ENCODE measurements at places on chromosomes 16 and 17. TPM values are rescaled to one million over a fixed set of nuclear protein-coding genes. Genes with fewer than 3 reads are reported as not detected.

DNA sequence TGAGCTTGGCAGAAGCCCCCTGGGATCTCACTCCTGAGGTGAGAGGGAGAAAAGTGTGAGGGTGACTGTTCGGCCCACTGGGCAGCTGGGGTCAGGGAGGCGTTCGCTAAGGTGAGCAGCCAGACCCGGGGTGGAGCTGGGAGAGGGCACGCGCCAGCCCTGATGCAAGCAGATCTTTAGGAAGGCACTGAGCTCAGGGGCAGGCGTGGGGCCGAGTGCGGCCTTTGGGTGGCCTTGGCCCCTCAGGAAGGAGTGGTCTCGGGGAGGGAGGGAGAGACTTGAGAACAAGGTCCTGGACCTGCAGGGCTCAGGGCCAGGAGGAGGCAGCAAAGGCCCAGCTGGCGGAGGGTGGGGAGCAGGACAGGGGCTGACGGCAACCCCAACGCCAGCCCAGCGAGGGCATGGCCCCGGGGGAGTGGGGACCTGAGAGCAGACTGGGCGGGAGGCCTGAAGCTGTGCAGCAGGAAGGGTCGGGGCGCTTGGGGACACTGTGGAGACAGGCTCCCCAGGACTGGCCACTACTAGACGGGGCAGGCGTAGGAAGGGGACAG is 14.5 kb upstream of the WDR45B start:
- no peak overlapping the region for H3K4me3 ChIP-seq
- no peak overlapping the region for H3K27ac ChIP-seq
- DNase-seq = no peak
- H3K27me3 ChIP-seq = no peaks in the 10 kb centered on the region
- H3K36me3 ChIP-seq = no peaks in the 10 kb centered on the region
- H3K4me1 ChIP-seq = no peaks in the 10 kb centered on the region

GRCh38 chr16:425740-426114 is 278 bp downstream of the RAB11FIP3 start:
- peaks cover 31% of the 10 kb centered on the region for H3K4me1 ChIP-seq
- H3K27ac ChIP-seq = no peak overlapping the region
- no peak for DNase-seq
- H3K4me3 ChIP-seq = peak overlapping the region; percentile 69
- H3K27me3 ChIP-seq = peaks cover 24% of the 10 kb centered on the region

GRCh38 chr17:4172356-4172755 is 29.4 kb downstream of the CYB5D2 start:
- no peak overlapping the region for H3K27ac ChIP-seq
- H3K4me3 ChIP-seq = no peak overlapping the region
- H3K4me1 ChIP-seq = peaks cover 8% of the 10 kb centered on the region
- DNase-seq = no peak
- peaks cover 94% of the 10 kb centered on the region for H3K36me3 ChIP-seq
- no peaks in the 10 kb centered on the region for H3K27me3 ChIP-seq

GRCh38 chr17:44093231-44093900 is 22.8 kb downstream of the G6PC3 start:
- peaks cover 37% of the 10 kb centered on the region for H3K36me3 ChIP-seq
- H3K27ac ChIP-seq = no peak overlapping the region
- peaks cover 34% of the 10 kb centered on the region for H3K4me1 ChIP-seq
- H3K4me3 ChIP-seq = no peak overlapping the region
- no peaks in the 10 kb centered on the region for H3K27me3 ChIP-seq

GRCh38 chr16:52558448-52558847 is 11.5 kb upstream of the TOX3 start:
- H3K36me3 ChIP-seq = no peaks in the 10 kb centered on the region
- H3K4me1 ChIP-seq = no peaks in the 10 kb centered on the region
- no peak overlapping the region for H3K27ac ChIP-seq
- DNase-seq = no peak
- H3K27me3 ChIP-seq = no peaks in the 10 kb centered on the region
- H3K4me3 ChIP-seq = no peak overlapping the region

DNA sequence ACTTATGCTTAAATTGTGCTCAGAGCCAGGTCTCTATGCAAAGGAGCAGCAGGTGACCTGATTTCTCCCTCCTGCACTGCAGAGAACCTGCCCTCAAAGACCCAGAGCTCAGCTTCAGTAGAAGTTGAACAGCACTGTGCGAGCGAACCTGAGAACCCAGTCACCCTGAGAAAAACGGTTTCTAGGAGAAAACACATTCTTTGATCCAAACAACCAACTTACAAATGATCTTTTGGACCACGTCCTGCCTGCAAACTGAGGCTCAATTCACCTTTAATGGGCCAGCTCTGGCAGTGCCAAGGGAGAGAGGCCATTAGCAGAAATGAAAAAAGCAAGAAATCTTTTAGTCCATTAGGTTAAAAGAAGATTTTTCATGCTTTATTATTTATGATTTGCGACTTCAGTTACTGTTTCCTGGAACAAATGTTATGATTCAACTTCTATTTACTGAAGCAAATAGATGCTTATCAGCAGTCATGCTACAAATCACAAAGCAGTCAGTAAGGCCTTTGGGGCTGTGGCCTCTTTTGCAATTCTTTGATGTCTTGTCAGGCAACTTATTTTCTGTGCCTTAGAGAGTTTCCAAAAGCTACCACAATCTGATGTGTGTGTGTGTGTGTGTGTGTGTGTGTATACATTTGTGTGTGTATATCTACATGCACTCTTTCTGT is 65.7 kb upstream of the LRRC37A3 start:
- H3K4me1 ChIP-seq = peaks cover 34% of the 10 kb centered on the region
- no peaks in the 10 kb centered on the region for H3K36me3 ChIP-seq
- peak overlapping the region; percentile 98 for H3K27ac ChIP-seq
- H3K4me3 ChIP-seq = no peak overlapping the region

DNA sequence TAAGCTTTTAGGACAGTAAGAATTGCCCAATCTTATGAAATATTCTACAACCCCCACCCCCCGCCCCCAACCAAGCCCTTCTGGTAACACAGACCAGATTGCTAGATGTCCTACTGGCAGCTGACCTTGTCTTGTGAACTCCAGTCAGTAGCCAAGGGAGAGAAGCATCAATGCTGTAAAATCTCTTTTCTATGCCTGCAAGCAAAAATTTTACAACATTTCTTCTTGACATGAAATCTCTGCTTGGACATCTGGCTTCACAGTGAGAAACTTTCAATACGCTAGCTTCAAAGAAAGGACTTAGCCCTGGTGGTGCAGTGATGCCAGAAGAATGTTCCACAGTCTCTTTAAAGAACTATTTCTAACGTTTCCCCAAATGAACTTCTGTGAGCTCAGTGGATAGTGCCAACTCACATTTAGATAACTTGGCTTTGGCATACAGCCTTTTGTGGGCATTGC is 169.3 kb upstream of the AXIN2 start:
- H3K27me3 ChIP-seq = no peaks in the 10 kb centered on the region
- no peaks in the 10 kb centered on the region for H3K4me1 ChIP-seq
- no peak for DNase-seq
- H3K4me3 ChIP-seq = no peak overlapping the region

DNA sequence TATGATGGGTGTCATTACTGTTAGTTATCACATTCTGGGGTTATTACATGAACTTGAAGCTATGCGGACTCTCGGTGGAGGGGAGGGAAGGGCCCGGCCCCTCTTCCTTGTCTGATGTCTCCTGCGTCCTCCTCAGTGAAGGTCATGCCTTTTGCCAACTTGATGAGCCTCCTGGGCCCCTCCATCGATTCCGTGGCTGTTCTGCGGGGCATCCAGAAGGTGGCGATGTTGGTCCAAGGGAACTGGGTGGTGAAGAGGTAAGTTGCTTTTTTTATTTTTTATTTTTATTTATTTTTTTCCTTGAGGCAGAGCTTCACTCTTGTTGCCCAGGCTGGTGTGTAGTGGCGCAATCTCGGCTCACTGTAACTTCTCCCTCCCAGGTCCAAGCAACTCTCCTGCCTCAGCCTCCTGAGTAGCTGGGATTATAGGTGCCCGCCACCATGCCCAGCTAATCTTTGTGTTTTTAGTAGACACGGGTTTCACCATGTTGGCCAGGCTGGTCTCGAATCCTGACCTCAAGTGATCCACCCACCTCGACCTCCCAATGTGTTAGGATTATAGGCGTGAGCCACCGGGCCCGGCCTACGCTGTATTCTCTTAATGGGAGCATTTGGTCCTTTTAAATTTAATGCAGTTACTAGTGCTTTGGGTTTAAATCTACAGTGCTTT is 21.6 kb downstream of the POLR3E start:
- peak; percentile 23 for DNase-seq
- H3K4me1 ChIP-seq = no peaks in the 10 kb centered on the region
- H3K36me3 ChIP-seq = peaks cover 97% of the 10 kb centered on the region

GRCh38 chr17:55661256-55661758 is 61.4 kb downstream of the TMEM100 start:
- peaks cover 32% of the 10 kb centered on the region for H3K4me1 ChIP-seq
- H3K27ac ChIP-seq = no peak overlapping the region
- no peak for DNase-seq
- H3K36me3 ChIP-seq = no peaks in the 10 kb centered on the region
- H3K4me3 ChIP-seq = no peak overlapping the region

DNA sequence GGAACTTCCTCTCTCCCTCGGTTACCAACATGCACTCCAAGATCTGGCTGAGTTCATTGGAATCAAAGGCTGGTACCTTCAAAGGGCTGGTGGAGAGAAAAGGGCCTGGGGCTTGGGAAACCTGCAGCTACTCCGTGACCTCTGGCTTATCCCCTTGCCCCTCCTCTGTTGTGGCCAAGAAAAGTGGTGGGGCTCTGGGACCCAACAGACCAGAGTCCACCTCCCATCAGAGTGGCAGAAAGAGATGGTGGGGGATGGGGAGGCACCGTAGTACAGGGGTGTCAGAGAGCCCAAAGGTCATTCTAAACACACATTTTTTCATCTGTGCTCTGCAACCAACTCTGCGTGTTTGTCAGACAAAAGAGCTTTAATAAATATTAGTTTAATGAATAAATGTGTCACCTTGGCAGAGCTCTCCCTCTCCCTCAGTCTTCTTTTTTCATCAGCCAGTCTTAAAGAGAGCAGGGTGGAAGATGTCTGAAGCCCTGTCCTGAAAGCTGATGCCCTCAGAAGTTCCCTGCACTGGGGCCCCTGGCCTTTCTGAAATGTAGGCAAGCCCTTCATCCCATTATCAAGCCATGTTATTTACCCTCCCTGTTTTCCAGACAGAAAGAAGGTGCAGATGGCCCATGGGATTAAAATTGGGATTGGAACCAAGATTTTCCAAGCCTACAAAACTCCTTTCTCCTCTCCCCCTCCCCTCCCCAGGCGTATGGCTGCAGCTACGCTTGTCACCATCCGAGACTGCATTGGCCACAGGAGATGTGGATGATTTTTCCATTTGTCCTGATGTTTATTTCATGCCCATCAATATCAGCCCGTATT is 227.3 kb downstream of the CCDC182 start:
- no peak overlapping the region for H3K4me3 ChIP-seq
- DNase-seq = no peak
- no peaks in the 10 kb centered on the region for H3K4me1 ChIP-seq
- H3K36me3 ChIP-seq = no peaks in the 10 kb centered on the region

DNA sequence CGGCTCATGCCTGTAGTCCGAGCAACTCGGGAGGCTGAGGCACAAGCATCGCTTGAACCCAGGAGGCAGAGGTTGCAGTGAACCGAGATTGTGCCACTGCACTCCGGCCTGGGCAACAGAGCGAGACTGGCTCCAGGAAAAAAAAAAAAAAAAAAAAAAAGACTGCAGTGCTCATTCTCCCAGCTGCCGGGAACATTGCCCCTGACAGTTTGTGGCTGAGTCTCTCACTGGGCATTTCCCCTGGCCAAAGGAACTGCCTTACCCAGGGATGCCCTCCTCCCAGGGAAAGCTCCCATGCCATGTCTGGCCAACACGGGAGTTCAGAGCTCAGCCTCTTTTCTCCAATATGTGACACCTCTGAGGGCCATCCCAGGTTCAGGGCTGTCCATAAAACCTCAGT is 21.3 kb upstream of the USP10 start:
- no peaks in the 10 kb centered on the region for H3K27me3 ChIP-seq
- peaks cover 17% of the 10 kb centered on the region for H3K4me1 ChIP-seq
- DNase-seq = no peak
- no peaks in the 10 kb centered on the region for H3K36me3 ChIP-seq
- no peak overlapping the region for H3K27ac ChIP-seq
- no peak overlapping the region for H3K4me3 ChIP-seq

GRCh38 chr16:4733211-4733742 is 794 bp downstream of the ANKS3 start:
- peaks cover 28% of the 10 kb centered on the region for H3K36me3 ChIP-seq
- H3K27ac ChIP-seq = peak overlapping the region; percentile 50
- H3K4me3 ChIP-seq = peak overlapping the region; percentile 89
- no peak for DNase-seq

DNA sequence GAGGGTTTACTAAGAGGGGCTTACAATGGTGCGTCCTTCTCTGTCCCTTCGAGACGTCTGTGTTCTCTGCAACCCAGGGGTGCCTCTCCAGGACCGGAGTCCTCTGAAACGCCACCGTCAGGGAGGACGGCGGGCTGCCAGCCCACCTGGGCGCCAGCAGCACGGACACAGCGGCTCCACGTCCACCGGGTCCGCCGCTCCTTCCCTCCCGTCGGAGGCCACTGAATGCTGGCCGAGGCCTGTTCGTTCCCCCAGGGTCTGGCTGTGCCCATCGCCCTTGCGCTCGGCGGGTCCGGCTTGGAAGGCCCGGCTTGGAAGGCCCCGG is 403 bp downstream of the TEPSIN start:
- peaks cover 33% of the 10 kb centered on the region for H3K36me3 ChIP-seq
- peaks cover 36% of the 10 kb centered on the region for H3K4me1 ChIP-seq
- peak overlapping the region; percentile 82 for H3K27ac ChIP-seq
- peak overlapping the region; percentile 99 for H3K4me3 ChIP-seq

DNA sequence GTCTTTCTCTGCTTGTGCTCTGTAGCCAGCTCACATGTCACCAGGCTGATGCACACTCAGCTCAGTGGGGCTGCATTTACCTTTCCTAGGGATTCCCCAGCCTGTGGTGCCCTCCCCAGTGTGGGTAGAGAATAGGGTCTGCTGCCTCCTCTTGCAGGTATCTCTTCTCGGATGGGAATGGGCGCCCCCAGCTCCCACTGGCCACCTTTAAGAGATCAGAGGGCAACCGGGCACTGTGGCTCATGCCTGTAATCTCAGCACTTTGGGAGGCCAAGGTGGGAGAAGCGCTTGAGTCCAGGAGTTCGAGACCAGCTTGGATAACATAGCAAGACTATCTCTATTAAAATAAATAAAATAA is 3.3 kb downstream of the XYLT2 start:
- no peak overlapping the region for H3K27ac ChIP-seq
- H3K36me3 ChIP-seq = peaks cover 5% of the 10 kb centered on the region
- no peak overlapping the region for H3K4me3 ChIP-seq
- DNase-seq = no peak

- DNase-seq = no peak
- no peaks in the 10 kb centered on the region for H3K27me3 ChIP-seq
- no peak overlapping the region for H3K4me3 ChIP-seq
- peaks cover 54% of the 10 kb centered on the region for H3K36me3 ChIP-seq
Observed at GRCh38 chr16:3470723-3471122, 24.6 kb downstream of the C16orf90 start.

GRCh38 chr16:10609402-10609774 is 29.0 kb upstream of the EMP2 start:
- peaks cover 10% of the 10 kb centered on the region for H3K4me1 ChIP-seq
- no peak for DNase-seq
- no peaks in the 10 kb centered on the region for H3K36me3 ChIP-seq
- no peak overlapping the region for H3K4me3 ChIP-seq

- DNase-seq = no peak
- H3K27me3 ChIP-seq = no peaks in the 10 kb centered on the region
- no peak overlapping the region for H3K4me3 ChIP-seq
Observed at GRCh38 chr16:82340531-82340930, 170.5 kb upstream of the MPHOSPH6 start.

The BAIAP3 gene
- 0.51 TPM for polyA plus RNA-seq

The RNF151 gene
- not detected for polyA plus RNA-seq

The KLHL10 gene
- polyA plus RNA-seq = not detected

The NPIPA2 gene
- polyA plus RNA-seq = not detected

The CACNG5 gene
- not detected for polyA plus RNA-seq

The CARD14 gene
- 0.16 TPM for polyA plus RNA-seq

The RASL10B gene
- not detected for polyA plus RNA-seq

The OR4D1 gene
- not detected for polyA plus RNA-seq

The FBXW10B gene
- polyA plus RNA-seq = not detected

The CCL8 gene
- 0.98 TPM for polyA plus RNA-seq

The MFSD11 gene
- polyA plus RNA-seq = 19.8 TPM

The B4GALNT2 gene
- not detected for polyA plus RNA-seq

All from CD14-positive monocyte (primary cell).